Myometrial cell (primary cell): ENCODE measurements at places on chromosomes 1 and 21. TPM values are rescaled to one million over a fixed set of nuclear protein-coding genes. Genes with fewer than 3 reads are reported as not detected.

The IL22RA1 gene
- 0.18 TPM in 1 of 2 replicates, not detected in the other for total RNA-seq

The HAO2 gene
- not detected in 2 replicates for total RNA-seq

The CRYBG2 gene
- total RNA-seq, result not detected in 2 replicates

The CYP4A22 gene
- total RNA-seq, result not detected in 2 replicates

The LCE2B gene
- total RNA-seq, result not detected in 2 replicates

The CD1B gene
- not detected in 2 replicates for total RNA-seq

The TPTE gene
- total RNA-seq, result not detected in 2 replicates
